ENCODE measurements at places on chromosomes 12 and 14.
A peak's percentile ranks its signal among the peaks of the same experiment; 100 is the strongest.

DNA sequence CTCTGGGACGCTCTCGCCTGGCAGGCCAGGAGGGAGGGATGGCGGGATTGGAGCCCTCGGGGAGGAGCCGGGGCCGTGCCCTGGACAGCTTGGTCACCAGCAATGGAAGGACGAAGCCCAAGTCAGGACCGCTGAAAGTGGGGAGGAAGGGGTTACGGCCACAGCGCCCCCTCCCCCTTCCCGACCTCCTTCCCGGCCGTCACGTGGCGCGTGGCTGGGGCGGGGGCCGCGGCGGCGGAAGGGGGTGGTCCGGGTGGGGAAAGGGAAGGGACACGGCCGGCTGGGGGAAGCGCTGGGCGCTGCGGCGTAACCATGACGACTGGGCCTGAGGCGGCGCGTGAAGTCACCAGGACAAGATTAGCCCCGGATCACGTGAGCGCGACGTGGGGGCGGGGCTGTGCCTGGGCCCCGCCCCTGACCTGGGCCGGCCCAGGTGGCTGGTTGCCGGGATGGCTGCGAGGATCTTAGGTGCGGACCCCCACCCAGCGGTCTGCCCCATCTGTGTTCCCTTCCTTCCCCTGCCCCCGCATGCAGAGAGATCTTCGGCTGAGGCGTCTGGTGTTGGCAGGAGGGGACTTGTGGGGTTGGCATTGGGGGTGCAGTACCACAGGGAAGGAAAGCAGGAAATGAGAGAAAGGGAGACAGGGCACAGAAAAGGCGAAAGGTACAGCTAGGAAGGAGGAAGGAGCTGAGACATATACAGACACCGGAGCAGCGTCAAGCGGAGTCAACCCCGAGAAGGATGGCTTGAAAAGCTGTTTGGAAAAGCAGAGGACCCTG is 6.2 kb downstream of the MAP3K12 start:
- peak; percentile 72 for DNase-seq

DNA sequence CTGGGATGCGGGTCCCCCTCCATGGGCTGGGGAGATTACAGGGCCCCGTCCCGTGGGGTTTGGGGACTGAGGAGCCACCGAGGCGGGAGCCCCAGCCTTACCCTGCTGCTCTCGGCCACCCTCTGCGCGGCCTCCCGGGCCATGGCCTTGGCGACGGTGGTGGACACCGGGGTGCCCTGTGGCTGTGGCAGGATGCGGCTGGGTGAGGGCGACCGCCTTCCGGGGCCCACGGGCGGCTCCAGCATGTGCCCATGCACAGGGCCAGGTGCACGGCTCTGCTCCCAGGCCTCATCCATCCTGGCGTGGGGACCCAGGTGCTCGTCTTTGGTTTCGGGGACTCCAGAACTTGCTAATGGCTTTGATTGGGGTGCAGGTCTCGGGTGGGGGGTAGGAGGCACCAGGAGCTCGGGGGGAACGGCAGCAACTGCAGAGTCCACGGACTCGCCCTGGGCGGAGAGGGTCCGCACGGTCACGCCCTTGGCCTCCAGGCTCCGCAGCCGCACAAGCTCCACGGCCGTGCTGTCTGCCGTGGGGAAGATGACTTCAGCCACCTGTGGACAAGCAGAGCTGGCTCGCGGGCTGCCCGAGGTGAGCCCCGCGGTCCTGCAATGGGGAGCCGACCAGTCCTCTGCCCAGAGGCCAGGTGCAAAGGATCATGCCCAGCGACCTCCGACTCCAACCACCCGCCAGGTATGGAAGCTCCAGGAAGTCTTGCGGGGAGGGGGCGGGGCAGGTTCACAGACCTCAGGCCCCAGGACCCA is 99.2 kb downstream of the PIWIL1 start:
- no peak for DNase-seq

DNA sequence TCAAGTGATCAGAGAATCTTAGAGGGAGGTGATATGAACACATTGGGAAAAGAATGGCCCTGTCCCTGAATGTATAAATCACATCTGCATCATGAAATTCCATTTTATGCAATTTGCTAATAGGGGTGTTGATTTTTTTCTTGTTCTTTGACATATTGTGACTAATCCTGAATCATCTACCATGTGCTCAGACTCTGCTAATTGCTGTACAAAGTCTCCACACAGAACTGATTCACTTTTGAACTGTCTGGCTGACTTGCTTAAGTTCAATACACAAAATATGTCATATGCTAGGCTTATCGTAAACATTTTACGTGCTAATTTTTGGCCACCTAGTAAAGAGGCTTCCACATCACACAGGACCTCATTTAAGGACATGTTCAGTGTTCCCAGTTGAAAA is 2.6 kb downstream of the TMEM132D start:
- DNase-seq = no peak

DNA sequence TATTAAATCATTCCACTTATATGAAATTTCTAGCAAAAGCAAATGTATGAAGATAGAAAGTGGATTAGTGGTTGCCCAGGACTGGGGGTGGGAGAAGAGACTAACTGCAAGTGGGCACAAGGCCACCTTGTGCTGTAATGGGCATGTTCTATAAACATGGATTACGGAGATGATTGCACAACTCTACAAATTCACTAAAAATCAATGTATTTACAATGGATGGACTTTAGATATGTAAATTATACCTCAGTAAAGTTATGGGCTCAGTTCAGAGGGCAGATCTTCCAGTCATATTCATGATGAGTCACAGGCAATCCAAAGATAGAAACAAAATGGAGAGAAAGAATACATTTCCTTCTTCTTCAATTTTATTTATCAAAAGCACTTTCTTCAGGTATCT is 173.9 kb downstream of the NDUFA12 start:
- DNase-seq = no peak

DNA sequence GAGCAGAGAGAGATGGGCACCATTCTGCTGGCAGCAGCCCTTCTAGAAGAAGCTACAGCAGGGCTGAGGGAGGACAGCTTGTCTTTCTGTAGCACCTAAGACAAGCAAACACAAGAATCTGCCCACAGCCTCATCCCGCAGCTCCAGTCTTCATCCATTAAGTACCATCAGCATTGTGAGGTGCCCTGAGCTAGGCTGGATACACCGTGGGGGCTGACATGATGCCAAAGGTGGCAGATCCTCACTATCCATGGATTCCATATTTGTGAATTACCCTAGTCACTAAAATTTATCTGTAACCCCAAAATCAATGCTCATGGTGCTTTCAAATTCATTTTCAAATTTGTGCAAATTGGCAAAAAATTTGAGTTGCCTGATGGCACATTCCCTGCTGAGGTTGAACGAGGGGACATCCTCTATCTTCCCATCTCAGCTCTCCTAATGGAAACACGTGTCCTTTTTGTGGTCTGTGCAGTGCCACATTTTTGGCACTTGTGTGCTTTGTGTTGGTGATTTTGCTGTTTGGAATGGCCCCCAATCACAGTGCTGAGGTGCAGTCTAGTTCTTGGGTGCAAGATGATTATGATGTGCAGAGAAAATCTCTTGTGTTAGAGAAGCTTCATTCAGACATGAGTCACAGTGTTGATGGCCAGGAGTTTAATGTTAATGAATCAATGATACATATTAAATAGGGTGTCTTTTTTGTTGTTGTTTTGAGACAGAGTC is 7.0 kb downstream of the PITPNM2 start:
- no peak for DNase-seq

- no peak for DNase-seq
Measured at GRCh38 chr12:80868576-80868975, 69.2 kb downstream of the LIN7A start.

DNA sequence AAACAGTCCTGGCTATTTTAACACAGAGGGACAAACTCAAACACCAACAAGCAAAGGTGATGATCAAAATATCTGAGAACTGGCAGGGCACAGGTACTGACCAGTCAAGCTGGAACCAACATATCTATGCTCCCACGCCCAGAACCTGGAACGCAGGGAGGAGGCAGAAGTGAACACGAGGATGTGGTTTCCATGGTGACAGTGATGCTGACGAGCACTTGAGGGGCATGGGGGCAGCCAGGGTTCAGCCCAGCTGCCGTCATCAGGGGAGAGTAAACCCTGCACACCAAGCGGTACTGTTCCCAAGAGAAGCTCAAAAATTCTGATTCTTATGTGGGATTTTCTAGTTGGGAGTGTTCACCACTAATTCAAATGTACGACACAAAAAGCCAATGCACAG is 113.6 kb upstream of the SFSWAP start:
- no peak for DNase-seq

- DNase-seq = no peak
Measured at GRCh38 chr12:122062832-122063693, 15.5 kb upstream of the MLXIP start.

DNA sequence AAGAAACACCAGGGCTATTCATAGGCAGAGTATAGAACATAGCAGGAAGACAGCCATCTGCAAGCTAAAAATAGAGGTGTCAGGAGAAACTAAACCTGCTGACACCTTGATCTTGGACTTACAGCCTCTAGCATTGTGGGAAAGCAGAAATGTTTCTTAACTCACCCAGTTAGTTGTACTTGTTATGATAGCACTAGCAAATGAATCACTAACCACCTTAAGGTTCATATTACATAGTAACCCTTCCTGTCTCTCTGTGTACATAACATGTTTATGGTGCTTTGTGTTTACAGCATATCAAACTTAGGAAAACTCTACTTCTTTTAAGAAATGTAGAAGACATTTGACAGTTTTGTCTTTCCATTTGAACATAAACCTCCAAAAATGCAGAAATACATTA is 1031.3 kb downstream of the FSCB start:
- no peak for DNase-seq

DNA sequence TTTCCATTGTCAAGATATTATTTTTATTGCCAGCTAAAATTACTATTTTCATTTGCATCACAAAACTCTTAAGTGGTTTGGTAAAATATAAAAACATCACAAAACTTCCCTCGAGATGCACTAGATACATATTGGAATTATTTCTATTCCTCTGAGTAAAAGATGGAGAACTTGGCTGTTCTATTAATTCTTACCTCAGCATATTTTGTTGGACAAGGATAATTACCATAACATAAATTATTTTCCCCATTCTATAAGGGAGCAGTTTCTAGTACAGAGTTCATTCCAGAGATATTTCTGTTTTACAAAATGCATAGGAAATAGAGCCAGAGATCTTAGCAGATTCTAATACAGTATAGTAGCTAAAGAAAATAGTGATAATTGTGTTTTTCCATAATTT is 42.6 kb upstream of the PTHLH start:
- DNase-seq = no peak

DNA sequence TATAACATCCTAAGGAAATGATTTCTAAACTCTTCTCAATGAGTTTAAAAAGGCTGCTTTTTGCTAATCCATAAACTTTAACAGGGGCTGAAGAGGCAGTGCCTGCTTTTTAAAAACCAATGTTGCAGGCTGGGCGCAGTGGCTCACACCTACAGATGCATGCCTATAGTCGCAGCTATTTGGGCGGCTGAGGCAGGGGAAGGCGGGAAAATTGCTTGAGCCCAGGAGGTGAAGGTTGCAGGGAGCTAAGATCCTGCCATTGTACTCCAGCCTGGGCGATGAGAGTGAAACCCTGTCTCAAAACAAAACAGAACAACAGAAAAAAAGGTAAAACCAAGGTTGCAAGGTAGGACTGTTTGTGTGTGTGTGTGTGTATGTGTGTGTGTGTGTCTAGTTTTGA is 531.2 kb downstream of the DIO2 start:
- no peak for DNase-seq

GRCh38 chr12:113418213-113418879 is 3.8 kb upstream of the SDSL start:
- no peak for DNase-seq

DNA sequence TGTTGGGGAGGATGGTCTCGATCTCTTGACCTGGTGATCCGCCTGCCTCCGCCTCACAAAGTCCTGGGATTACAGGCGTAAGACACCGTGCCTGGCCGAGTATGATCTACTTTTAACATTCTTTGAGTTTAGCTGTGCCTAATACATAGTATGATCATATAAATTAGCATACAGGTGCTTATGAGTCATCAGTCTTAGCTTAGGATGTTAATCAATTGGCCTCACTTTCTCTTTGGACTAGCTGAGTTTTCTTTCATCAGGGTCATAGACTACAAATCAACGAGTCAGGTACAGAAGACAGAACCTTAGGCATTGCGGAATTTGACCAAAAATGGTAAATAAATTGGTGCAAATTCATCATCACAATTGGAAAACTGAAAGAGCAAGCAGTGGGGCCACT is 2.2 kb downstream of the SLC25A21 start:
- no peak for DNase-seq

GRCh38 chr12:65894624-65895390 is 70.5 kb downstream of the HMGA2 start:
- no peak for DNase-seq

DNA sequence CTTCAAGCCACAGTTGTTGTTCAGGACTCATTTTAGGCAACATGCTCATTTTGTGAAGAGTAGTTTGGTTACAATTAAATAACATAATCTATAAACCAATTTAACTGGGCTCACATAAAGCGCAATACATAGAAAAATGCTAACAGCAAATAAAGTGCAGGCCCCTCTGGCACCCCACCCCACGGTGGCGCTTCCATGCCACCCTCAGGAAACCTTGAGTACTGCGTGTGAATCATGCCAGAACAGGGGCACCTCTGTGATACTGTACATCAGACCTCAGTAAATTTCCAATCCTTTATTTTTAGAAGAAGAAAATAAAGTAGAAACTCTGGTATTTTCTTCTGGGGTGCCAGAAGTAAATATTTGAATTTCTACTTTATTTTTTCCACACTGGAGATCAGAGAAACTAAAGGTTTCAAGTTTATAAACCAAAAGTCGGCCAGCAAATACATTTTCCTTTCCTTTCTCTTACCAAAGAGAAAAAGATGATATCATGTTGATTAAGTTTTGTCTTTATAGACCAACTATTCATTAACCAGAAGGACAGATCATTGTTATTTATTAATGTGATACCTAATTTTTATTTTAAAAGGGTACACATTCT is 316.8 kb downstream of the PAWR start:
- DNase-seq = no peak

DNA sequence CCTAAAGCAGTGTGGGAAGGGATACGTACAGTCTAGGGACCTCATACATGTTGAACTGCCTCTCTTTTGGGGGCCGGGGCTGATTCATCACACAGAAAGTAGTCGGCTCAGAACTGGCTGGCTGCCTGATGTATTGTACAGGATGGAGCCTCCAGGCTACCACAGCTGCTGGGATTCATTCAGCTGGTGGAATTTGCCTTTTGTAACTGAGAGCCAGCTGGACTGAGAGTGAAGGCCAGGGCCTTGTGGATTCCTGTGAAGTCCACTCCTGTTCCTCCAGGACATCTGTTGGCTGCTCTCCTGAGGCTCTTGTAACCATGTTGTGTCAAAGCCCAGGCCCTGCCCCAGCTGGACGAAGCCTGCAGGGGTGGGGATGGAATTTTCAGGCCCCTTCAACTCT is 116.3 kb upstream of the PRICKLE1 start:
- no peak for DNase-seq

DNA sequence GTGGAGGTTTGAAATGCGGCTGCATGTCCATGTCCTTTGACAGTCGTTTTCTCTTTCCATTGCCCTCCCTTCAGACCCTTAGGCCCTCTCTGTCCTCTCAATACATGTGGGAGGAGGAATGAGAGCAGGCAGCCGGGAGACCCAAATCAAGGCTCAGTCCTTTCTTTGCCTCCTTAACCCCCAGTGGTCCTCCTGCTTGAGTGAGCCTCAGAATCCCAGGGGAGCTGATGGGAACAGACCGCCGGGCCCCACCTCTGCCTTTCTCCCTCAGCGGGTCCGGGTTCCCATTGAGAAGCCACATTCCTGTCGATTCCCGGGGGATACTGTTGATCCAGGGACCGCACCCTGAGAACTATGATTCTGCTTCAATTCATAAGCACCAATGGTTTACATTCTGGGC is 77.9 kb upstream of the RFLNA start:
- DNase-seq = no peak

Data from stimulated activated CD8-positive, alpha-beta memory T cell treated with anti-CD3 and anti-CD28 coated beads, Interleukin-4, amount 100 ng/mL, for 1 hour (primary cell).